Activated CD4-positive, alpha-beta memory T cell treated with anti-CD3 and anti-CD28 coated beads, Interleukin-2, amount 10 ng/mL, durations not matched to agents 7 days and 5 days (primary cell): ENCODE measurements at places on chromosomes 7 and 10. TPM values are rescaled to one million over a fixed set of nuclear protein-coding genes. Genes with fewer than 3 reads are reported as not detected.

- no peak for DNase-seq
These were observed 237.1 kb upstream of the SHH start for GRCh38 chr7:156049366-156049765.

DNA sequence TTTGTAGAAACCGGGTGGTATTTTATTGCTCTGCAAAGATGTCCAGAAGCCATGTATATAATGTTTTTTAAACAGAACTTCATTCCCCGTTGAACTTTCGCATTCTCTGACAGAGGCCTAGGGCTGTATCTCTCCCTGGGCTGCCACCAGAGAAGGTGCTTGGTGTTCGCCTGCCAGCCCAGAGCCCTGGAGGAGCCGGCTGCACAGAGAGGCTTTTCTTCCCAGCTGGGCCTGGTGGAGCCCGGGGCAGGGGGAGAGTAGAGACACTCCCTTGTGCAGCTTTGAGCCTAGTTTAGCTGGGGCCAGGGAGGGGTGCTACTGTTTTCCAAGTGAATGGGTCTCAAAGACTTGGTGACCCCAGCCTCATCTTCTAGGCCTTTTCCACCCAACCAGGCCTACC is 13.6 kb upstream of the TRIM8 start:
- DNase-seq: no peak

- no peak for DNase-seq
These were observed 157.2 kb downstream of the ARHGAP12 start for GRCh38 chr10:31771331-31771831.

GRCh38 chr10:69234447-69234846 is 14.3 kb downstream of the HKDC1 start:
- DNase-seq: no peak

GRCh38 chr7:154836021-154836448 is 166.9 kb downstream of the PAXIP1 start:
- DNase-seq: no peak

Gene DNAJB9
- 22.7 TPM for total RNA-seq

Gene SPDYE5
- total RNA-seq: not detected

Gene RPEL1
- total RNA-seq: not detected
